HCT116 (cell line): ENCODE measurements at places on chromosomes 4 and X.
A peak's percentile ranks its signal among the peaks of the same experiment; 100 is the strongest.

- DNase-seq: no peak
These were observed 30.4 kb downstream of the STOX2 start for GRCh38 chr4:183935355-183936005.

GRCh38 chr4:25760518-25761157 lies 102.2 kb downstream of the SEL1L3 start:
- no peak for DNase-seq

- DNase-seq: no peak
These were observed 362.6 kb upstream of the PPP1R2C start for GRCh38 chrX:43140582-43140981.

- no peak for DNase-seq
These were observed 81.5 kb downstream of the CLCN5 start for GRCh38 chrX:50003927-50004326.

- DNase-seq: no peak
These were observed 211.8 kb upstream of the PSAPL1 start for GRCh38 chr4:7646384-7647061.

GRCh38 chr4:112861691-112862674 lies 187.5 kb upstream of the ANK2 start:
- DNase-seq: no peak

DNA sequence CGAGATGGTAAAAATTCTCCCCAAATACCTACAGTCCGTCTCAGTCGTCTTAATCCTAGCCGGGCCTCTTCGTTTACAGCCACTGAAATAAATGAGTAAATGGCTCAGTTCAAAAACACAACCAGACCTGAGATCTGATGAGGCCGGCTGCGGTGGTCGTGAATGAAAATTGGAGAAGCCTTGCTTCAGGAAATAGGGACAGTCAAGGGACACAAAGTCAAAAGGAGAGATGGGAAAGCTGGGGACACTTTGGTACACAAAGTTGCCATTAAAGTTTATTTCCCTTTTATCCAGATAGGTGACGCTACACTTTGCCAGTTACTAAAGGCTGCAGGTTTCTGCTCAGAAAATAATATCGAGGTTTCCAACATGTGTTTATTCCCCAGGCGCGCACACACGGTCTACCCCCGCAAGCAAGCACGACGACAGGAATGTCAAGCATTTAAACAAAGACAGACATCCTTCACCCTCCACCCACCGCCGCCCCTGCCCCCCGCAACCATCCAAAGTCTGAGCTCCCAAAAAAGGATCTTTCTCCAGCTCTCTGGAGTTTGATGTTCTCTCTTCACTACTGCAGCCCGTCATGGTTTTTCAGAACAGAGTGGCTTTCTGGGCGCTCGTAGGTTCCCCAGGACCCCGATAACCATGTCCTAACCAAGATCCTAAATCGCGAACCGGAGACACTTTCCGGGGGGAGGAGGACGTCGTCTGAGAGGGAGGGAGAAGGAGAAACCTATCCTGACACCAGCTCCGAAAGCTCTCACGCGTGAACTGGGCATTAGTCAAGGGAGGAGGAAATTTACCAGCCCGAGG lies 1.3 kb upstream of the PCDH7 start:
- DNase-seq: no peak

DNA sequence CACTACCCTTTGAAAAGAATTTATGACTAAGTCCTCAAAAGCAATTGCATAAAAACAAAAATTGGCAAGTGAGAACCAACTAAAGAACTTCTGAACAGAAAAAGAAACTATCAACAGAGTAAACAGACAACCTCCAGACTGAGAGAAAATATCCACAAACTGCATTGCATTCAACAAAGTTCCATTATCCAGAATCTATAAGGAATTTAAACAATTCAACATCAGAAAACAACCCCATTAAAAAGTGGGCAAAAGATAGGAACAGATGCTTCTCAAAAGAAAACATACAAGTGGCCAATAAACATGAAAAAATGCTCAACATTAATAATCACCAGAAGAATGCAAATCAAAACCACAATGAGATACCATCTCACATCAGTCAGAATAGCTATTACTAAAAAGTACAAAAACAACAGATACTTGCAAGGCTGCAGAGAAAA lies 130.2 kb downstream of the GASK1B start:
- no peak for DNase-seq

GRCh38 chrX:10554612-10555270 lies 65.6 kb downstream of the MID1 start:
- no peak for DNase-seq

DNA sequence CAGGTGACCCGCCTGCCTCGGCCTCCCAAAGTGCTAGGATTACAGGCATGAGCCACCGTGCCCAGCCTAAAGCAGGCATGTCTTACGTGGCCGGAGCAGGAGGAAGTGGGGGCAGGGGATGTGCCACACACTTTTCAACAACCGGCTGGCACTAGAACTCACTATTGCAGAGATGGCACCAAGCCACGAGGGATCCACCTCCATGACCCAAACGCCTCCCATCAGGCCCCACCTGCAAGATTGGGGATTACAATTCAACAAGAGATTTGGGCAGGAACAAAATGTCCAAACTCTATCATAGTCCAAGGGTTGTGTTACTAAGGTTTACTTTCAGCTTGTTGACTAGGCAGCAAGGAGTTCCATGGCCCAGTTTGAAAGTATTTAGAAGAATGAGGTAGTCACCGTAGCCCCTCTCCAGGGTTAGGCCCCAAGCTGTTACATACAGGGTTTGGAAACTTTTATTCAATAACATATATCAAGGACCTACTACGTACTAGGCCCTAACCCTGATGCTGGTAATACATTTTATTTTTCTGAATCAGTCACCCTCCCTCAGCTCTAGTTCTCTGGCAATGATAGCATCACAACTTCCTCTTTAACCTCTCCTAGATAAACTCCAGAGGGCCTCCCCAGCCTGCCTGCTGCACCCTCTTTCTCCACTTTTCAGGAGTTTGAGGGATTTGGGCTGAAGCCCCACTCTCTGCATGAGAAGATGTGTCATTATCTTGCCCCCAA lies 18.0 kb upstream of the TBC1D14 start:
- DNase-seq: no peak

GRCh38 chr4:73653695-73654106 lies 33.5 kb upstream of the RASSF6 start:
- peak; percentile 33 for DNase-seq

DNA sequence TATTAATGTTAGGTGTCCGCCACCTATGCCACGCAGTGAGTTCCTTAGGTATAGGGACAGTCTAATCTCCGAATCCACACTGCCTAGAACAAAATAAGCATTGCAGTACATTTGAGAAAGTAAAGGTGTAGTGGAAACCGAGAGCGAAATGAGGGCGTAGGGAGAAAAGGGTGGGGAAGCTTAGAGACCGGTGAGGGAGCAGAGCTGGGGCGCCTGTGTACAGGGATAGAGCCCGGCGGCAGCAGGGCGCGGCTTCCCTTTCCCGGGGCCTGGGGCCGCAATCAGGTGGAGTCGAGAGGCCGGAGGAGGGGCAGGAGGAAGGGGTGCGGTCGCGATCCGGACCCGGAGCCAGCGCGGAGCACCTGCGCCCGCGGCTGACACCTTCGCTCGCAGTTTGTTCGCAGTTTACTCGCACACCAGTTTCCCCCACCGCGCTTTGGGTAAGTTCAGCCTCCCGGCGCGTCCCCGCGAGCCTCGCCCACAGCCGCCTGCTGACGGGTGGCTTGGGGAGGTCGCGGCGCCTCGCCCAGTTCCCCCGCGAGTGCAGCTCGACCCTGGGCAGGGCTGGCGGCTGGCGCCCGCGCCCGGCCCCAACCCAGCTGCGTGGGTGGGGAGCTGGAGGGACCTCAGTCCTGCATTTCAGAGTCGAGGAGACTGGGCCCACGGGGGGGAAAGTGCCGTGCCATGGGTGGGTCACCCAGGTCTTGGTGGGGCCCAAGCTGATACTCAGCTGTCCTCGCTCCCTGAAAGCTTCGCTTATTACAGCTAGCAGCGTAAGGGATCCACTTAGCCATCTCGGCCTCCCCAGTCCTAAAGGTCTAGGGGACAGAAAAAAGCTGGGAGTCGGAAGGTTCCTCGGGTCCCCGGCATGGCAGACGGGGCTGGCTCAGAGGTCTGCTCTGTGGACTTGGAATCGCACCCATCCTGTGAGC lies at the start of gene ANXA3:
Gene ANXA3, plus strand, starts transcription at position 351 of the 932 bp plus-strand sequence. CDS start 2,704 bp downstream, outside the sequence.
- no peak for DNase-seq

GRCh38 chr4:93384241-93384640 lies 444.3 kb upstream of the ATOH1 start:
- no peak for DNase-seq

DNA sequence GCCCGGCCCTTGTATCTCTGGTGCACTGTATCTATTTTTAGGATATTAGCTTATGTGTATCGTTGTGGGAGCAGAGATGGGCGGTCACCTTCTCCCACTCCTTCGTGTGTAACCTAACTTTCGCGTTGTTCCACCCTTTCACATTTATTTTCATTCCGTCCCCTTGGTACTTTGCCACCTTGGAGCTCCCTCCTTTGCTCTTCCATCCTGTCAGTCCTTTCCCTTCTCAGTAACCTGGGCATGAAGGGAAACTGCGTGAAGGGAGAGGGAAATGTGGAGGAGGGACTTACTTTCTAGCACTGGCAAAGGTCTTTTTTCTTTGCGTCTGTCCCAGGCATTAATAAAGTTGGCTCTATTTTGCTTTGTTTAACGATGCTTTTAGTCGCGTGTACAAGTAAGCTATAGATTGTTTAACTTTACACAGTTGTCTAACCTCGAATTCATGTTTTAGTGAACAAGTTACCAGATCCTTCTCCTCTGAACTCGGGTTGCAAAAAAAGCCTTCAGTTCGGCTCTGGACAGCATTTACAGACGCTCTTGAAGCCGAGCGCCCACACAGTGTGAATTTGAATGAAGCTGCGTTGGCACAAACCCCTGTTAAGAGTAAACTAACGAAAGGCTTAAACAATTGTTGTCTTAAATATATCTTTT lies 3.9 kb downstream of the PCDH10 start:
- DNase-seq: no peak

GRCh38 chr4:137359691-137360315 lies 172.5 kb downstream of the PCDH18 start:
- DNase-seq: no peak

DNA sequence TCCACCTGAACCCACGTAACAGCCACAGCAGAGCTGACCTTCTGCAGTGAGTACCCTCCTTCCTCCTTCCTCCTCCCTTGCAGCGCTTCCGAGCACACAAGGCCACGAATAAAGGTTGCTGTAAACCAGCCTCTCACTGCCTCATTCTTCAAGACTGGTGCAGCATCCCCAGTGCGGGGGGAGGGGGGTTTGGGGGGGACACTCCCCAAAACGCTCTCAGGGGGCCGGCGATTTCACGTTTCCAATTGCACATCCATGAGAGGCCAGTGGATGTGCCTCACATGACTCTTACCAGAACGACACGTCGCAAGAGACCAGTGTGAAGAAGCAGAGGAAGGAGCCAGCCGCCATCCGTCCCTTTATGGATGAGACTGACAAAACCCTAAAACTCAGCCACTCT lies 5.2 kb downstream of the DHRSX start:
- no peak for DNase-seq

DNA sequence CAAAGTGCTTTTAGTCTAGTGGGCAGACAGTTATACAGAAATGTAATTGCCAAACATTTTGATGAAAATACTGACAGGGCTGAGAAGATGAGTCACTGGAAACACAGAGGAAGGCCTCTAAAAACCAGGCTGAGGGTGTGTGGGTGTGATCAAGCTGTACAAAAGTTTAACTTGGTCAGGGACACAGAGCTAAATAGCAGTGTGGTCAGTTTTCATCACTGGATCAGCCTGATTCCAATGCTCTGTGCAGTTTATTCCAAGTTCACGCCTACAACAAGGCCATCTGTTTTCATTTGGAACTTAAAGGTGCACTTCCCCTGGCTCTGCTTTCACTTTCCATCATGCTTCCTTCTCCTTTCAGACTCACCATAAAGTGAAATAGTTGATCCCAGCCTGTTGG lies 10.6 kb downstream of the CENPVL3 start:
- no peak for DNase-seq

- no peak for DNase-seq
These were observed 10.9 kb downstream of the SAP30 start for GRCh38 chr4:173381610-173382009.

DNA sequence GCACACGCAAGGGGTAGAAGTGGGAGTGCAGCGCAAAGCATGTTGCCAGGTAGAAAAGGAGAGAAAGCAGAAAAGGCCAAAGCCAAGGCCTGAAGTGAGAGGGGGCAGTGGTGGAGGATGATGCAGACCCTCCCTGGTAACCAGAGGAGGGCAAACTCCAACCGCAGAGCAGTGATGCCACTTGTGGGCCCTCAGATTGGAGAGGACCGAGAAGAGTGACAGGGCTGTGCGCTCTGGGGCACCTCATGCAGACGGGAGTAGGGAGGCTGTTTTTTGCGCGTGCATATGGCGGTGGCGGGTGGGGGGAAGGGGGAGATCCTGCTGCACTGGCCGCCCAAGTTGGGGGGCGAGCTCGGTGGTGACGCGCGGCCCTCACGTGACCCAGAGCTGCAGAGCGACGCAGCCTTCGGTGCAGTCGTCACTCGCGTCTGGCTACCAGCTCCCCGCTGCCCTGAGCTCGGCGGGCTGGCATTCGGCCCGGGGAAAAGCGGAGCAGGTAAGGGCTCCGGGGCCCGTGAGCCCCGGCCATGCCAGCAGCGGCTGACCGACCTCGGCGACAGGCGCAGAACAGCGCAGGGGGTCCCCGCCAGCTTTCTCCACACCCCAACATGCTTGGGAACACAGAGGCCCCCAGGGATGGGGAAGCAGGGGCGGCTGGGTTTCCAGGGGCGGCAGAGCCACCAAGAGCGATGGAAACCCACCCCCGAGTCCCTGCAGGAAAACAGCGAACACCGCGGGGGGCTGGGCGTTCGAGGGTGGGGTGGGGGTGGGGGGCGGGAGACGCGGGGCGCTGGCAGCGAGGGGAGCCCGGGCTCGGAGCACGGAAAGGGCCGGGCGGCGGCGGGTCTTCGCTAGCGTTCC lies at the start of gene BEX3:
Gene BEX3, plus strand, starts transcription at position 421 of the 861 bp plus-strand sequence. CDS start 984 bp downstream, outside the sequence.
- no peak for DNase-seq

- no peak for DNase-seq
These were observed 17.0 kb upstream of the HTRA3 start for GRCh38 chr4:8252301-8253173.

DNA sequence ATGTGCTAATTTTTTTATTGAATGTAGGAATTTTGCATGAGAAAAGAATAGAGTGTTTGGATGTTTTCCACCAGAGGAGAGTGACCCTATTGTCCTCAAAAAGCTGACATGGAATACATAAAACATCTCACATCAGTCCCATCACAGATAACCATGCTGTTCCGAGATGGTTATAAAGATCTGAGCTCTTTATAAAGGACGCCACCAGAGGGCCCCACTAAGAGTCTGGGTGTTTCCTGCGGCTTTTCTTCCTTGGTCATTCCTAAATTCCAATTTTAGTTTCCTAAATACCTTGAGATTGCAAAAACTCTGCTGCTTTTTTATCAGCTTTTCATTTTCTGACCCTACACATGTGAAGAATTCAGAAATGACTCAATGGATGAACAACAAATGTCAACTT lies 504.5 kb upstream of the FRG1 start:
- DNase-seq: peak; percentile 4

GRCh38 chr4:157219711-157220370 lies 687 bp upstream of the GRIA2 start:
- DNase-seq: no peak

- DNase-seq: no peak
These were observed 228.6 kb downstream of the QDPR start for GRCh38 chr4:17283251-17283650.
